Stimulated activated CD4-positive, alpha-beta T cell treated with anti-CD3 and anti-CD28 coated beads, Interleukin-4, amount 100 ng/mL, for 48 hours (primary cell): ENCODE measurements at places on chromosomes 5 and 9.

- DNase-seq: no peak
These were observed 211.0 kb downstream of the ADCY2 start for GRCh38 chr5:7606840-7607465.

DNA sequence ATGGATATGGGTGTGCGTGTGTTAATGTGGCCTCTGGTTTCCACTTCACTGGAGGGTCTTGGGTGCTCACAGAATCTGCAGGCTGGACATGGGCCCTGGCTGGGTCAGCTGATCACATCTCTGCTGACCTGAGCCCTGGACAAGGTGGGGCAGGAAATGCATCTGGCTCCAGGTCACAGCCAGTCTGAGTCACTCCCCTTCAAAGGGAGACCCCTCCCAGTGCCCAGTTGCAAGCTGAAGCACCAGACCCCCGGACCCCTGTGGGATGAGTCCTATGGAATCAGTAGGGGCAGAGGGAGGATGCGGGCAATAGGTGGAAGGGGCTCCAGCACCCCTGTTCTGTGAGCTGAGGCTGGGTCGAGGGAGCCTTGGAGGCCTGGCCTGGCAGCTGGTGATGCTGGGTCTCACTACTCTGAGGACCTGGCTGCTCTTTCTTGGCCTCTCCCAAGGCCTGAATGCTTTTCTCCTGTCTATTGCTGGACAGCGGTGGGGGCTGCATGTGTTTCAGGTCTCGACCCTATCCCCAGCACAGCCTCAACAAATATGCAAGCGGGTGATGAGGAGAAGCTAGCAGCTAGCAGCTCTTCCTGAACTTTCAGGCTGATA, 54.5 kb downstream of the PHF2 start:
- no peak for DNase-seq

DNA sequence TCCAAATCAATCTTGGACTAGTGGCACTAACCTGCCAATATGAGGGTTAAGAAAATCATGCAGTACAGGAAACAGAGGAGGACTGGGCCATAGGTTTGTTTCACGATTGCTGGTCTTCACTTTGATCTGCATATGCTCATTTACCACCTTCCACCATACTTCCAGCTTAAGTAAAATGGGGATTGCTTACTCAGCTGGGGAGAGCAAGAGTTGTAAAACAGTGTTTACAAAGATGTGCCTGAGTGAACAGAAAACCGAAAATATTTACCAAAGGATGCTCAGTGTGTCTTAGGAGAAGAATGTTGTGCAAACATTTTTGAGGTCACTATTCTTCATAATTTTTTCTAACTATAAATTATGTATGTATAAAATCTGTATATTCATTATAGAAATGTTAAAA, 65.1 kb upstream of the DNAH5 start:
- DNase-seq: no peak

DNA sequence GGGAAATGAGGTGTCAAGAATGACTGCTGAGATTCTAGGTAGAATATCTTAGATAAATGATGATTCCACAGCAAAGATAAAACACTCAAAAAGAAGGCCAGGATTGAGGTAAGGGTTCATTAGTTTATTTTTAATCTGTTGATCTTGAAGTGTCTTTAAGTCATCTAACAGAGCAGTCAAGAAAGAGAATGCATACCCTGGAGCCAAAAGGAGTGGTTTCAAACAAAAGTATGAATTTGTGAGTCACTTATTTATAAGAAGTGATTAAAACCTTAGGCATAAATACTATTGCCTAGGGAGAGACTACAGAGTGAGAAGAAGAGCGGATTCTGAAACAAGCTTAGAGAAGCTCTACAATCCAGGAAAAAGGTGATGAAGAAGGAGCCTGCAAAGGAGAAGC, 541.0 kb downstream of the DTWD2 start:
- DNase-seq: no peak

GRCh38 chr5:81898403-81898802, 73.4 kb upstream of the ATG10 start:
- no peak for DNase-seq

DNA sequence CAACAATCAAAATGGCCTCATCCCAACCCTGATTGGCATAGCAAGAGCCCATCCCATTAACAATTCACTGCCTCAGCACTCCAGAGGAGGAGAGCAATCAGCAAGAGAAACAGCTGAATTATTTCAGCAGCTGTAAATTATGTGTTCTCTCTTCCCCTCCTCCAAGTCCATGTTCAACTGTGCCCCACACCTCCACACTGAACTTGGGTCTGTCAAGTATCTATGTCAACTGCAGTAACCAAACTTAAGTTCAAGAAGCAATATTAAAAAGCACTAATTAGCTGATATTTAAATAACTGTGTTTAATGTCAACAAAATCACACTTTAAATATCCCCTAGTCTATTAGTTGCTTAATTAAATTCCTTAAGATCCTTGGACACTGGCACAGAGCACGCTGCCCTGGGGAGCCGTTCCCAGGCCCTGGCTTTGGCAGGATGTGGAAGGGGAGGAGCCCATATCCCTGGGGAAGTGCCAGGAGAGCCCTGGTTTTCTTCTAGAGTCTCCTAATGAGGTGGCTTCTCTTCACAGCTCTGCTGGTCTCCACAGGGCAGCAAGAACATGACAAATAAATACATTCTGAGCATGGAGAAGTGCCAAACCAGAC, 50.6 kb downstream of the SIL1 start:
- no peak for DNase-seq

DNA sequence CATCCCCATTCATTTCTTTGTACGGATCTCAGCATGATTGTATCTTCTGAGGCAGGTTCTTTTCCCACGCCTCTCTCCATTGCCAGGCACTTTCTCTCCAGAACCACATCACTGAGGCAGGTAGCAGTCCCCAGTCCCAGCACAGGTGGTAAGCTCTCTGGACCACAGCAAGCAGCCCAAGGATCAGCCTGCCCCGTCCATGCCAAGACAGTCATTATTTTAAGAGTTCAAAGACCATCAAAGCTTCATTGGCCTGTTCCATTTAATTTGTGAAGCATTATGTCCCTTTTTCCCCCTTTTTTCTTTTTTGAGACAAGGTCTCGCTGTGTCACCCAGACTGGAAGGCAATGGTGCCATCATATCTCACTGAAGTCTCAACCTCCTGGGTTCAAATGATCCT, 171.7 kb downstream of the AUH start:
- no peak for DNase-seq

DNA sequence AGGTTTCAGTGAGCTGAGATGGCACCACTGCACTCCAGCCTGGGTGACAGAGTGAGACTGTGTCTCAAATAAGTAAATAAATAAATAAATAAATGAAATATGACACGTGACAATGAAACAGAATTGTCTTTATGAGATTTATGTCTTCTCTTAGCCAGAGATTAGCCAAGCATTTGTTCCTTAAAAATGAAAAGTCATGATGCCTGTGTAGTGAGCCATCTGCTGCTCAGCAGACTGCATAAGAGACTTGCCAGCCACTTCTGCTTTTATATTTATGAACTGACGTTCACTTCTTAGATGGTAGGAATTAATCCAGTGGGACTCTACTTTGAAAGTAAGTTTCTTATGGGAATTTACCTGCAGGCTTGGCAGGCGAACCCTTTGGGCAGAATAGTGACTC, 227.4 kb downstream of the NR3C1 start:
- DNase-seq: no peak

GRCh38 chr9:3836011-3836410, 310.2 kb upstream of the RFX3 start:
- DNase-seq: no peak

GRCh38 chr9:65411901-65412300, 126.9 kb upstream of the FOXD4L5 start:
- DNase-seq: no peak

DNA sequence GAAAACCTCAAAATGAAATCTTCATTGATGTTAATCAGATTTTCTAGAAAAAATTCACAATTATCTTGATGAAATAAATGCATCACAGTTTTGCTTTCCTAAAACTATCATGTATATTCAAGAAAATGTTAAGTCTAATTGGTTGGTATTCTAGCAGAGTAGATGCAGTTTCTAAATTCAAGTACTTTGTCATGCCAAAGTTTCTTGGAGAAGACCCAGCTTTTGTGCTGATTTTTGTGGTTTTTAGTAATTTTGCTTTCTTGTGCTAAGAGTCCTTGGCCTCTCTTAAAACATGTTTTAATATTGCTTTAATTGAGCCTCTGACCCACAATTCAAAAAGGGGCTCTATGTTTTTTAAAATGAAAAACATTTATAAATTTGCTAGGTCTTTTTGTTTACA, 924.8 kb upstream of the PTPRD start:
- no peak for DNase-seq

- DNase-seq: no peak
These were observed 641.6 kb downstream of the NR2F1-AS1 start for GRCh38 chr5:92939428-92939827.

GRCh38 chr5:109779036-109779735, 89.5 kb downstream of the MAN2A1 start:
- DNase-seq: no peak

DNA sequence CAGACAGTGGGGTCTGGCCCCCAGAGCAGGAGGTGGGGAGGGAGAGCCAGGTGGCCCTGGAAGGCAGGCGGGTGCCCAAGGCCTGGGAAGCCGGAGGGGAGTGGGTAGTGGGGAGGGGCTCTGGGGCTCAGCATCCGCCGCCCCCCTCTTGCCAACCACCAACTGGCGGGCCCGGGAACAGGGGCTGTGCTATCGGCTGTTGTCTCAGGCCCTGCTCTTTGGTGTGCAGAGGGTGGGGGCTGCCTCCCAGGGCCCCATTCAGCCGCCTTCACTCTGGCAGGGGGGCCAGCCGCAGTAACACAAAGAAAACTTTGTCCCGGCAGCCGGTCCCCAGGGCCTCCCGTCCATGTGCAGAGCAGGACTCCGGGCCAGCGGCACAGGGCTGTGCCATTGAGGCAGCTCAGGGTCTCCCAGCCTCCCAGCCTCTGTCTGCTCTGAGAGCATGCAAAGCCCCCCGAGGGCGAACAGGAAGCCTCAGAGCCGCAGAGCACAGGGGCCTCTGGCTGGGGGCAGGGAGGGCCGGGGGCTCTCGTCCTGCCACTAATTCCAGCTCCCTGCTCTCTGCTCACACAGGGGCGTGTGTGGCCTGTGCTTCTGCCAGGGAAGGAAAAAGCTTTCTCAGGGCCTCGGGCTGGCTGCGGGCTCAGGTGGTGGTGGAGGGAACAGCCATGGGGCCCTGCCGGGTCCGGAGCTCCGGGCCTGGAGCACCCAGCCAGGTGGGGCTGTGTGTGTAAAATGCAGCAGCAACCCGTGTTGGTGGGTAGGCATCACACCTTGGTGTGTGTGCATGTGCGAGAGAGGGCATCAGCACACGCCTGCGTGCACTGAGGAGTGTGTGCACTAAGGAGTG, 54.2 kb upstream of the NOTCH1 start:
- no peak for DNase-seq

DNA sequence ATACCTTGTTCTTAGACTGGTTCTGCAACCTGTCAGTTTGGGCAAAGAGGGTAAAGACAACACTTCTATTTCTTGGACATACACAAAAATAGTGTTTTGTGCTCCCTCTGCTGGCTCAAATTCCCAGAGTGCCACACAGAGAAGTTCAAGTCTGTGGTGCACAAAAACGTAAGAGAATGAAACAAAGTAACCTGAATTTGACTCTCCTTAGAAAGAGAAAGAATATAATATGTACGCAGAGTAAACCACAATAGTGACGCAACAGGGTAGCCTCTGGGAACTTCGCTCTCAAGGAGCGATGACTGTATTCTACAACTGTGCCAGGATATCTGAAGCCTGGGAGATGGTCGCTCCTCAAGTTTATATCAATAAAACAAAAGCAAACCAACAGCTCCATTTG, 18.5 kb downstream of the DDX31 start:
- DNase-seq: no peak

GRCh38 chr5:136560126-136560525, 194.8 kb upstream of the TRPC7 start:
- DNase-seq: no peak

- peak; percentile 73 for DNase-seq
These were observed 18.3 kb upstream of the CAMSAP1 start for GRCh38 chr9:135925496-135926133.

DNA sequence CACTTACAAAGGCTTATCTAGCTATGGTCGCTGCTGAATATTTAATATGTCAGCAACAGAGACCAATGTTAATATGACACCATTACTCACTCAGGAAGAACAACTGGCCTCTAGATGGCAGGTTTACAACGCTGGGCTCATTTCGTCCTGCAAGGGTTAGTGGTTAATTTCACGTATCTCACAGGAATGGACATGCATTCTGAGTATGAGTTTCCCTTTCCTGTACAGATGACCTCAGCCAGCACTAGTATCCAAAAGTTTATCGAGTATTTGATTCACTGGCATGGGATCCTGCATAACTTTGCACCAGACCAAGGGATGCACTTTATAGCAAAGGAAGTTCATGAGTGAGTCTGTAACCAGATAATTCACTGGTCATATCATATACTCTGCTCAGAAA, 8.7 kb upstream of the TRPC7 start:
- DNase-seq: no peak

DNA sequence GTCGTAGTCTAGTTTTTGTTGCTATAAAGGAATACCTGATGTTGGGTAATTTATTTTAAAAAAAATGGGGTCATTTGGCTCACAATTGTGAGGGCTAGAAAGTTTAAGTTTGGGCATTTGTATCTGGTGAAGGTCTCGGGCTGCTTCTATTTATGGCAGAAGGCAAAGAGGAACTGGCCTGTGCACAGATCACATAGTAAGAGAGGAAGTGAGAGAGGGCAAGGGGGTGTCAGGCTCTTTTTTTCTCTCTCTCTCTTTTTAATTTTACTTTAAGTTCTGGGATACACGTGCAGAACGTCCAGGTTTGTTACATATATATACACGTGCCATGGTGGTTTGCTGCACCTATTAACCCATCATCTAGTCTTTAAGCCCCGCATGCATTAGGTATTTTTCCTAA, 453.3 kb downstream of the DIRAS2 start:
- DNase-seq: no peak

DNA sequence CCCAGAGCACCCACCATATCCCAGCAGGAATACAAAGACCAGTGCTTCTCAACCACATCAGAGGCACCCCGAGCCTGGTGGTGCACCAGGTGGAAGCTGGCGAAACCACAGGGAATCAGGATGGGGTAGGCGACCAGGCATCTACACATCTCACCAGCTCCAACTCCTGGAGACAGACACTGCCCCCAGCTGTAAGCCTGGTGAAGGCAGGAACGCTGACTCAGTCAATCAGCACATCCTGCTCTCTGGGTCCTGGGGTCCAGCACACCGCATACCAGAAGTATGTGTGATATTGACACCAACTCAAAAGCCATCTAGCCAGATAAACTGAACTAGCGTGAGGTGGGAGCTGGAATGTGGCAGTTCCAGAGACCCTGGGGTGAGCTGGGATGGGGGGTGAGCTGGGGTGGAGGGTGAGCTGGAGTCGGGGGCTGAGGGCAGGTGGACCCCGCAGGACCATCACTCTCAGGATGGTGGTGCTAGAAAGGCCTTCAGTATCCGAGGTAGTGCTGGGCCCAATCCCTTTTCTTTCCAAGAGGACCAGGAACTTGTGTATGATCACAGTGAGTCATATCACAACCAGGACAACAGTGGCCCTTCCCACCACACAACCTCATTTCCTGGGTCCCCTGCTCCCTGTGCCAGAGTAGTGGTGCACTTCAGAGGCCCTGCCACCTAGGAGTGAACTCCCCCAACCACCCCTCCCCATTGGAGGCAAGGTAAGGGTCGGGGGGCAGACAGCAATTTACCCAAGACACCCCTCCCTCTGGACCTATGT, 2.5 kb downstream of the DBN1 start:
- no peak for DNase-seq

- no peak for DNase-seq
These were observed 379.4 kb downstream of the GADD45G start for GRCh38 chr9:89984214-89984613.
